Activated CD8-positive, alpha-beta memory T cell treated with anti-CD3 and anti-CD28 coated beads, Interleukin-2, amount 10 ng/mL, durations not matched to agents 7 days and 5 days (primary cell): ENCODE measurements at places on chromosomes 7 and 10. TPM values are rescaled to one million over a fixed set of nuclear protein-coding genes. Genes with fewer than 3 reads are reported as not detected.

The PBLD gene
- 1.1 TPM for total RNA-seq

The SGPL1 gene
- 29.3 TPM for total RNA-seq

The PLCE1 gene
- total RNA-seq: 0.06 TPM

The NACAD gene
- total RNA-seq: 0.09 TPM

The EFCAB10 gene
- not detected for total RNA-seq

The ASAH2B gene
- total RNA-seq: 5.1 TPM

The MEIG1 gene
- total RNA-seq: 0.91 TPM

The PTPRZ1 gene
- total RNA-seq: not detected

The PON1 gene
- not detected for total RNA-seq

The LIPK gene
- total RNA-seq: not detected

The SND1 gene
- total RNA-seq: 158 TPM

The HOXA3 gene
- total RNA-seq: not detected

The CLCN1 gene
- total RNA-seq: 0.09 TPM

The PFKP gene
- 262 TPM for total RNA-seq

The KLF14 gene
- not detected for total RNA-seq

The ZNF25 gene
- 7.1 TPM for total RNA-seq

The BICC1 gene
- 0.14 TPM for total RNA-seq

The IDI2 gene
- not detected for total RNA-seq

The SLC29A4 gene
- 0.26 TPM for total RNA-seq

The H2AZ2 gene
- 331 TPM for total RNA-seq

The NUP205 gene
- total RNA-seq: 120 TPM

The LIPJ gene
- not detected for total RNA-seq

The ENKUR gene
- total RNA-seq: not detected

The PDZD7 gene
- total RNA-seq: 1.2 TPM

The BMPER gene
- total RNA-seq: not detected

The KCNMA1 gene
- 1.5 TPM for total RNA-seq

The C7orf33 gene
- total RNA-seq: not detected

The PPP1R9A gene
- 0.07 TPM for total RNA-seq
